NCI-H748 treated with DMSO at 0.1 percent for 48 hours (cell line): ENCODE measurements at places on chromosomes 6 and 20.

GRCh38 chr6:79813854-79814709, 133.3 kb downstream of the ELOVL4 start:
- peak; percentile 62 for DNase-seq

DNA sequence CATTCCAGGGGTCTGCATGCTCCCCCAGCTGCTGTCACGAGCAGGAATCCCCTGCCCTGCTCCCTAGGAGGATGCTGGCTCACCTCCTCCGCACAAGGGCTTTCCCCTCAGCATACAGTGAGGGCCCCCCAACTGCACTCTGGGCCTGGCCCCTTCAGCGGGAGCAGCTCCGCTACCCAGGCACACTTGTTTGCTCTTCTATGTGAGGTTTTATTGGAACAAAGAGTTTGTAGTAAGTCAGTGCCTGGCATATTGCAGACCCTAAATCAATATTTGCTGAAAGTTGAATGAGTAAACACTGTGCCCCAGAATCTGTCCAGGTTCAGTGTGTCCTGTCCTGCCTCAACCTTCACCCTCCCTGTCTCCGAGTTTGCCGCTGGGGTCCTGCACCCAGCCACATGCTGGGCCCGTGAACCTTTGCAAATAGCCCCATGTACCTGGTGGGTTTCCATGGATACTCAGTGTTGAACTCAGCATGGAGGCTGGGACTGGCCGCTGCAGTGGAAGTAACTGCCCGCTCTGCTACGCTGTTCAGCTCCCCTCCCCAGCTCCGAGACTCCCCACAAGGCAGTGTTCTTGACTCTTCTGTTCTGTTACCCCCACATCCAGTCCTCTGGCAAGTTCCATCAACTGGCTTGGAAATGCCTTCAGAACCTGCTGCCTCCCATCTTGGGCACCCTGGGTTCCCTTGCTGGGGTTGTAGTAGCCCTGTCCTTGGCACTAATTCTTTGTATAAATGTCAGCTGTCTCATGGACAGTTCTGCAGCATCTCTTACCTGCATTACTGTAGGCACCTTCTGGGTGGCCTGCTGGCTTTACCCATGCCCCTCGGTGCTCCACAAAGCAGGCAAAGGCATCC, 15.7 kb downstream of the SLC22A1 start:
- DNase-seq = no peak

GRCh38 chr20:51036226-51036625, 13.3 kb upstream of the KCNG1 start:
- no peak for DNase-seq

GRCh38 chr6:3315841-3316240, 57.1 kb downstream of the PSMG4 start:
- DNase-seq = no peak

DNA sequence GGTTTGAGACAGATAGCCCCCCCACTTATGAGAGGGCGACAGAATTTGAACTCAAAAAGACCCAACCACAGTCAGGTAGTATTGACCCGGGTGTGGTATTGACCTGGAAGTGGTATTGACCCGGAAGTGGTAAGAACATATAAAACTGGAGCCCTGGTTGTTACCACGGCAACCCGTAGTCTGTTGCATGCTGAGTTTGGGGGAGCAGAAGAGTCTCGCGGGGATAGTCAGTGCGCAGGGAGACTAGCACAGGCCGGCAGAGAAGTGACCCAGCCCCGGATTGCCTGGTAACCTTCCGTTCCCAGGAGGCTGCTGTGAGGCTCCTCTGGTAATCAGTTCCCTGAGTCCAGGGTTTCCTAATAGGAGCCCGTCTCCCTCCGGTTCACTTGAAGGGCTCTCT, 96.2 kb downstream of the SNX5 start:
- no peak for DNase-seq

- DNase-seq = peak; percentile 43
Measured at GRCh38 chr6:28867086-28867409, 56.7 kb downstream of the TRIM27 start.

- DNase-seq = no peak
Measured at GRCh38 chr6:85810558-85810957, 167.9 kb upstream of the SYNCRIP start.
